ENCODE measurements at places on chromosomes 6 and 20.
A peak's percentile ranks its signal among the peaks of the same experiment; 100 is the strongest.

DNA sequence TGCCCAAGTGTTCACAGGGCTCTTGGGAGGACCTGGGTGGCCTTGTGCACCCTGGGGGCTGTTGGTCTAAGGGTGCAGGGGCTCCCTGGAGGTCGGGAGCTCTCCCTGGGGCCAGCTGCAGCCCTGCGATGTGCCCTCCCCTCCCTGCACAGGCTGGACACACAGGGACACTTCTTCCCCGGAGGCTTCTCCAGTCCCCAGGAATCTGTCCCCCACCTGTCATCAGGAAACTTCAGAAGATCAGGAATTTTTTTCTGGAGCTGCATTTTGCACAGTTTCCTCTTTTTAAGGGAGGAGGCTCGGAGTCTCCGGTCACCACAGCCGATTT, 66.9 kb upstream of the BHLHE23 start:
- no peak for DNase-seq

- no peak for DNase-seq
Observed at GRCh38 chr6:140043762-140044378, 669.4 kb upstream of the CITED2 start.

GRCh38 chr20:5918856-5919625, 31.3 kb downstream of the TRMT6 start:
- DNase-seq: no peak

DNA sequence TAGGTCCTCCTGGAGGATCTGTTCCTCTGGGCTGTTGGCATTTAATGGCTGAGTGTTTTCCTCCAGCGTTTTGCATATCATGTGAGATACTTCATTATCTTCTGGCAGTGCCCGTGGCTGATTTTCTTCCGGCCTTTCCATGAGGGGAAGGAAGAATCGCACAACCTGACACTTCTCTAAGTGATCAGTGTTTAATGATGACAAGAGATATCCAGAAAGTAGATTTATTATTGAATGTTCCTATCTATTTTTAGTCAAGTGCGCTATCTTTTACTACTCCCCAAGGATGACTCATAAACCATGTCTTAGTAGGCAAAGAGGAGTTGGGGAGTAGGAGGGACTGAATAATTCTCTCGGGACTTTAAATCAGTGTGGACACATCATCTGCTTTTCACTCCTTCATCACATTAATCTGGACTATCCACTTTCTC, 149.7 kb downstream of the PLCB4 start:
- no peak for DNase-seq

- DNase-seq: no peak
Observed at GRCh38 chr6:169813969-169814368, 62.5 kb downstream of the ERMARD start.

DNA sequence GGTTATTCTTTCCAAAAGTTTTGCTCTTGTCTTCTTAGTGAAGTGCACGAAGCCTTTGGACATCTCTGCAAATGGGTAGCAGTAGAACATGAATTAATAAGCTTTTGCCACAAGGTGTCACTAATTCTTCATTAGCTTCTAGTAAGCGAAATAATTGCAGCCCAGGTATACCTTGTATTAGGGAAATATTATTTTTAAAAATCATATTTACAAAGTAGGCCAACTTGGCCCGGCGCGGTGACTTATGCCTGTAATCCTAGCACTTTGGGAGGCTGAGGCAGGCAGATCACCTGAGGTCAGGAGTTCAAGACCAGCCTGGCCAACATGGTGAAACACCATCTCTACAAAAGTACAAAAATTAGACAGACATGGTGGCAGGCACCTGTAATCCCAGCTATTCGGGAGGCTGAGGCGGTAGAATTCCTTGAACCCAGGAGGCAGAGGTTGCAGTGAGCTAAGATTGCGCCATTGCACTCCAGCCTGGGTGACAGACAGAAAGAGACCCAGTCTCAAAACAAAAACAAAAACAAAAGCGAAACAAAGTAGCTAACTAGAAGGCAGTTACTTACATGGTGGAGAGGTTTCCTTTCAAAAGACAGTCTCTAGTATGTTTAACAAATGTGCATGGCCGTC, 8.8 kb upstream of the RSPH3 start:
- DNase-seq: no peak

- DNase-seq: no peak
Observed at GRCh38 chr6:157372501-157373280, 8.3 kb upstream of the ZDHHC14 start.

- no peak for DNase-seq
Observed at GRCh38 chr20:16317445-16318362, 255.5 kb downstream of the KIF16B start.

DNA sequence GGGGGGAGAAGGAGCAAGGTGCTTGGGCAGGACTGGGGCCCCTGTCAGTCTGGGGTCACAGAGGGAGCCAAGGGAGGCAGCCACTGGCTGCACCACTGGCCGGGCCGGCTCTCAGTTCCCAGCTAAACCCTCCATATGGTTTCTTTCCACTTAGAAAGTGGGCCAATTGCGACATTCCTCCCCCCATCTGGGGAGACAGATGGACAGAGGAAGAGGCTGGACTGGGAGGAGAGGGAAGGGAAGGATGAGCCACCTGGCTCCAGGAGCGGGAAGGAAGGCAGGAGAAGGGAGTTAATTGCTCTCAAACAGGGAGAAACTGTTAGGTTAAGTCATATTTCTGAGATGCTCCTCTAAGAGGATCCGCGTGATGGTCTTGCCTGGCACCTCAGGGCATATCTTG, 82.2 kb downstream of the GRM4 start:
- DNase-seq: no peak

DNA sequence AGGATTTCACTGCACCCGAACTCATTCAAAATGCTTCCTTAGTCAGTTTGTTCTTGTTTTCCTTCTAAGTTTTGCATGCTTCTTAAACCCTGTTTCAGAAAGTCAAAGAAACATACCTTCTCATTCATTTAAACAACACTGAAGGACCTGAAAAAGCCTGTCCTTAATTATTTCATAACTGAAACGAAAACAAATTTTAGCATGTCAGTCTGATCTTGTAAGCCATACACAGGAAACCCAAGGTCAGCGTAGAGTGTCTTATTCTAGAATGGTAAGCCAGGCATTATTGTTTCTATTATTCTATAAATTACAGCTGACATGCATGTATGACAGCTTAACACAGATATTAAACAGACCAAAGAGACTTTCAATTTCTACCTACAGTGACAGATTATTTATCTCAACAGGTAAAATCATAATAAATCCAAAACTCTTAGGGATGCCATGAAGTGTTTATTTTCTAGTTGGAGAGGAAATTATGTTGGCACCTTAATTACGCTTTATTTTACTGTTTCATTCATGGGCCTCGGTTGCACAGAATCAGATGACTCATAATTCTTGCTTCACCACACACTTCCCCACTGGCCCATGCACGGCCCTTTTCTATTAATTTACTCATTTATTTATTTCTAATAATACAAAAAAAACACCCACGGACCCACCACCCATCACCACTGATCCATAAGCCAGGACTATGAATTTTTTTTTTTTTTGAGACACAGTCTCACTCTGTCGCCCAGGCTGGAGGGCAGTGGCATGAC, 39.3 kb upstream of the DUSP22 start:
- DNase-seq: no peak

DNA sequence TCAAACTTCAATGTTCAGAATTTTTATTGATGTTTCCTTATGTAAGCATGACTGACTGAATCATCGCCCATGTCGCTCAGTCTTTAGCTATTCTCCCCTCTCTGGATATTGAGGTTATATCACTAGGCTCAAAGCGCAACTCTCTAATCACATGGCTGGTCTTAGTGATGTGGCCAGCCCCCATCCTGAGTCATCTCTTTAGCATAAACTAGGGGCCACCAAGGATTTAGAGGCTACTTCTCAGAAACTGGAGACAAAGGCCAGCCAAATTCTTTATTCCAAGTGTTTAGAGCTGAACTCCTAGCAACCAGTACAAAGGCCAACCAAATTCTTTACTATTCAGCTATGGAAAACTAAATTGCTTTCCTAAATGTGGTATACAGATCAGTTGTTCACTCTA, 61.4 kb downstream of the FAM135A start:
- DNase-seq: no peak

GRCh38 chr20:2902291-2902690, 29.0 kb downstream of the PTPRA start:
- no peak for DNase-seq

DNA sequence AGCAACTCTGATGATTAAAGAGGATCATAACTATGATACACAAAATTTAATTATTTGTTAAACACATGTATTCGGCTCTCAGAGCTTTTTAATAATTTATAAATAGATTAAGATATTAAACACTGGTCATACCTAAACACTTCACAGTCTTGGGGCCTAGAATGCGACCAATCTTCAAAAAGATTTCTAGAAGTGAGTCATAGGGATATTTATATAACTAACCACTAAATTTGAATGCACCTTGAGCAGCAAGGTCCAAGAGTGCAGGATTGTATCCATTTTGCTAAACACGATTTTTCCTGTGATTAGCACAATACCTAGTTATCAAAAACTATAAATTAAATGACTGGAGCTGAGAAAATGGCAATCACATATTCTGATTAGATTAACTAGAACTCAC, 709.3 kb downstream of the EPHA7 start:
- DNase-seq: no peak

- DNase-seq: peak; percentile 24
Observed at GRCh38 chr20:41329435-41330342, 10.9 kb upstream of the LPIN3 start.

DNA sequence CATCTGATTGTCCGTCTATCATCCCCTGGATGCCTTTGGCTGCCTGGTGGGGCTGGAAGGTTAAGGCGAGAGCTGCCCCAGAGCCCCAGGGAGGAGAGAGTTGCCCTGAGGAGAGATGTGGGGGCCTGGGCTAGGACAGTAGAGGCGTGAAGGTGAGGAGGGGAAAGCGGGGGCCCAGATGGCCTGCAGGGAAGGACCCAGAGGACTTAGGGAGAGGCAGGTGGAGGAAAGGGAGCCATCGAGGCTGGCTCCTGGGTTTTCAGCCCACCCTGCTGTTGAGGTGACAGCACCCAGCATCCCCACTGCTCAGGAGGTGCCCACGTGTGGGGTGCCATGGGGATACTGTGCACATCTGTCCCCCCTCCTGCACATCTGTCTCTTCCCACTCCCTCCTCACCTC, 273.7 kb downstream of the TAF4 start:
- no peak for DNase-seq

- no peak for DNase-seq
Observed at GRCh38 chr6:167475947-167476346, 151.1 kb downstream of the TTLL2 start.

DNA sequence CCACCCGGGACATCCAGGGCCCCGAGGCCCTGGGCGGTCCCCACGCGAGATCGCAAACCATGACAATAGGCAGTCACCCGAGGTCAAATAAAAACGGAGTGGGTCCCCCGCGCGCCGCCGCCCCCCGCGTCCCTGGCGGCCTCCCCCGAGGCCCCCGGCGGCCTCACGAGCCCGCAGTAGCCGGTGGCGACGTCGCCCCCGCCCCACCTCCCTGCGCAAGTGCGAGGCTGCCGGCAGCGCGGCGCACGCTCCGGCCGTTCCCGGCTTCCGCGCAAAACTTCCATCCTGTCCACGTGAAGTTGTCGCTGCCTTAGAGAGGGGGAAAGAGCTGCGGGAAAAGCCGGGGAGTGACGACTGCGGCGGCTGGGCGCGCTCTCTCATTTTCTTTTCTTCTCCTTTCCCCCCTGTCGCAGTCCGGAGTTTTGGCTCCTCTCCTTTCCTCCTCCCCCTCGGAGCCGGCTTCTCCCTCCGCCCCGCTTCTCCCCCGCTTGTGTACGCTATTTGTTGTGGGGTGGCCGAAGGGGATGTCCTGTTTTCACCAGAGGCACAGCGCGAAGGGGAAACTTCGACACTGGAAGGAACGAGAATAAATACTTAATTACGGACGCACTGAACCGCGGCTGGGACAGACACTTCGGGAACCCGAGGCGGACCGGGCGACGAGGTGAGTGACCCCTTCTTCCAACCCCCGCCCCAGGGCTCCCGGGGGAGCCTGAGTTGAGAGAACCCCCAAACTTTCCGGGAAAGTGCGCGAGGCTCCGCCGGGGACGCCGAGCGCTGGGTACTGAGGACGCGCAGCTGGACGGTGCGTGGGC, at the start of gene EYA4:
TSS of gene EYA4 (plus strand) at position 272 of the 815 bp plus-strand sequence. CDS start 33,424 bp downstream, outside the sequence.
- DNase-seq: no peak

GRCh38 chr20:48562586-48563116, 265.1 kb downstream of the PREX1 start:
- no peak for DNase-seq

GRCh38 chr6:113854531-113855499, 2.3 kb upstream of the MARCKS start:
- no peak for DNase-seq

DNA sequence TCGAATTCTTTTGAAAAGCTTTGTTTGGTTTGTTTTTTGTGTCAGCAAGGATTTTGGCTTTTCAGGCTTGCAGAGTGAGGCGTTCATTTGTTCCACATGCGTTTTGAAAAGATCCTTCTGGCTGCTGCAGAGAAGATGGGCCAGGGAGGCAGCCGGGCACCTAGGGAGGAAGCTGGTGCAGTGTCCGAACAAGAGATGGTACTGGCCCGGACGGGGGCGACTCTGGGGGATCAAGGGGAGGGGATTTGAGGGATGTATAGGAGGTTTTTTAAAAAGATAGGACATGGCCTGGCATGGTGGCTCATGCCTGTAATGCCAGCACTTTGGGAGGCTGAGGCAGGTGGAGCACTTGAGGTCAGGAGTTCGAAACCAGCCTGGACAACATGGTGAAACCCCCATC, 55.3 kb downstream of the DLGAP4 start:
- no peak for DNase-seq
